ENCODE measurements at places on chromosomes 16 and 17.

- no peak for DNase-seq
Measured at GRCh38 chr17:62822080-62822904, 14.2 kb upstream of the MARCHF10 start.

GRCh38 chr16:28110074-28110473 lies 46.6 kb upstream of the GSG1L start:
- no peak for DNase-seq

- DNase-seq, result no peak
Measured at GRCh38 chr16:8583732-8584131, 6.6 kb downstream of the TMEM114 start.

- peak; percentile 73 for DNase-seq
Measured at GRCh38 chr17:31394544-31394943, 3.1 kb downstream of the RAB11FIP4 start.

DNA sequence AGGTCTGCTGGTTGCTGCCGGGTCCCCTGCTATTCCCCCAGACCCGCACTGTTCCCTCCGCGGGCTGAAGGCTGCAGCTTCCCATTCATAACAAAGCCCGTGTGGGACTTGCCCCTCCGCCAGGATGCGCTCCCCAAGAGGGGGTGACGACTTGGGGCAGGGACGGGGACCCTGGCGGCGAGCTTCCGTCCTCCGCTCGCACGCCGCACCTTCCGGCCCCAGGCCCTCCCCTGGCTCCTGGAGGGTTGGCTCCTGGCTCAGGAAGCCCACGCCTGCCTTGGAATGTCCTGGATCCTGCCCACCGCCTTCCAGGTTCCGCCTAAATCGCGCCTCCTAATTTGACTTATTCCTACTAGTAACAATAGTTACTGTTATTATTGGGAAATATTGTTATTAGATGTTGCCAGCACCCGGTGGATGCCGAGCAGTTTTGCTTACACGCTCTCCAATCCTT lies 1.1 kb upstream of the TFAP4 start:
- DNase-seq, result peak; percentile 75
